ENCODE measurements at places on chromosomes 12 and 14.

DNA sequence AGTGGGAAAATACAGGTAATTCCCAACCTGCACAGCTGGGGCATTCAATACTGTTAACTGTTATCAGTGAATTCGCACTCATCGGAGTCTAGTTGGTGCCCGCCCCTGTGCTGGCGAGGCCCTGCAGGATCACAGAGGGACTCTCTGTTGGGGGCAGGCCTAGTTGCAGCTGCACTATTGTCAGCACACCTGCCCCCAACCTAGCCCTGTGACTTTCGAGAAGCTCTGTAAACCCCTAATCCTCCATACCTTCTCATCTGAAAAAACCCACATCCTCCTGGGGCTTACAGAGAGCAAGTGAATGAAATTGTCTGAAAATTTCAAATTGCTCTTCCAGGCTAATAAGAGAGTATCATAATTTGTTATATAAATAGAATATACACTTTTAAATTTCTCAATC is 132.2 kb upstream of the NUDT4 start:
- DNase-seq = no peak

GRCh38 chr12:123936471-123936870 is 36.2 kb downstream of the CCDC92 start:
- no peak for DNase-seq

GRCh38 chr12:76020281-76020680 is 11.3 kb downstream of the PHLDA1 start:
- no peak for DNase-seq

- DNase-seq = no peak
Measured at GRCh38 chr12:49674318-49674981, 32.8 kb downstream of the FMNL3 start.

- no peak for DNase-seq
Measured at GRCh38 chr14:100302616-100303015, 3.6 kb downstream of the SLC25A29 start.

DNA sequence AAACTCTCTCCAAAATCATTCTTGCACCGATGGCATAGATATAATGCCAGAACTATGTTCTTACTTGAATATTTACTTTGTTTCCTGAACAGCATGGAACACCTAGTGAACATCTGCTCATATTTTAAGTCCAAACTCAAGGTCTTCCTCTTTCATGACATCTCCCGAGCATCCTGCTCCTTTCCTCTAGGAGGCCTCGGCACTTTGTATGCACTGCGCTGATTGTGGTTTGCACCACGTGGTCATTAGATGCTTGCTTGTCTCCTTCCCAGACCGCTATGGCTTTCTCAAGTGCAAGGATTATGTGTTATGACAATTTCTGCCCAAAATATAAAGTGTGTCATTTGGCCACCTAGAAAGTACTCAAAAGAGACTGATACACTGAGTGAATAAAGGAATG is 912.0 kb downstream of the GALC start:
- no peak for DNase-seq

- DNase-seq = no peak
Measured at GRCh38 chr12:32801269-32801980, 45.7 kb upstream of the YARS2 start.

- DNase-seq = no peak
Measured at GRCh38 chr14:68268719-68269118, 449.1 kb downstream of the RAD51B start.

GRCh38 chr12:14410177-14410576 is 44.7 kb downstream of the ATF7IP start:
- DNase-seq = no peak

DNA sequence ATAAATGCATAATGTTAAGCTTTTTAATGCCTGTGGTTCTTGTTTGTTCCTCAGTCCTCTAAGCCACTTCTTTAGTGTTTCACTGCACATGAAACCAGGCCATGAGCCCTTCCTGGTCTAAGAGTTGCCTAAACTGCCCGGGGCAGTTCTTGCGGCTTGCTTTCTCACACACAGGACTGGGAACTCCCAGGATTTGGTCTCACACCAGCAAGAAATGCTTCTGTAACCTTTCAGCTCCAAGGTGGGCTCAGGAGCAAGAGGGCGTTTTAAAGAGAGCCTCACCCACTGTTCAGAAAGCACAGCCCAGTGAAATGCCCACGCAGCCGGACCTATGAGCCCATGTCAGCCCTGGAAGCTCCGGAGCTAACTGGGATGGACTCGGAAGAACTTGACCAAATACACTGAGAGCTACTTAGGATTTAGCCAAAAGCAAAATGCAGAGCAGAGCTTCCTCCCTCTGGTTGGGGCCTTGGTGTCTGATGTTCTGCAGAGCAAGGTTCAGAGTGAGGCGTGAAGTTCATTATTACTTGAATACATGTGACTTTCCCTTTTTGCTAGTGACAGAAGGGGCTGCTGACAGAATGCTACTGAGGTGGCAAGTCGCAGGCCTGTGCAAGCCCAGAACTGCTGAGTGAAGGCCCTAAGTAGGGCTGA is 23.4 kb downstream of the SLC25A29 start:
- peak; percentile 47 for DNase-seq

GRCh38 chr14:74546416-74546815 is 52.9 kb downstream of the ISCA2 start:
- no peak for DNase-seq

DNA sequence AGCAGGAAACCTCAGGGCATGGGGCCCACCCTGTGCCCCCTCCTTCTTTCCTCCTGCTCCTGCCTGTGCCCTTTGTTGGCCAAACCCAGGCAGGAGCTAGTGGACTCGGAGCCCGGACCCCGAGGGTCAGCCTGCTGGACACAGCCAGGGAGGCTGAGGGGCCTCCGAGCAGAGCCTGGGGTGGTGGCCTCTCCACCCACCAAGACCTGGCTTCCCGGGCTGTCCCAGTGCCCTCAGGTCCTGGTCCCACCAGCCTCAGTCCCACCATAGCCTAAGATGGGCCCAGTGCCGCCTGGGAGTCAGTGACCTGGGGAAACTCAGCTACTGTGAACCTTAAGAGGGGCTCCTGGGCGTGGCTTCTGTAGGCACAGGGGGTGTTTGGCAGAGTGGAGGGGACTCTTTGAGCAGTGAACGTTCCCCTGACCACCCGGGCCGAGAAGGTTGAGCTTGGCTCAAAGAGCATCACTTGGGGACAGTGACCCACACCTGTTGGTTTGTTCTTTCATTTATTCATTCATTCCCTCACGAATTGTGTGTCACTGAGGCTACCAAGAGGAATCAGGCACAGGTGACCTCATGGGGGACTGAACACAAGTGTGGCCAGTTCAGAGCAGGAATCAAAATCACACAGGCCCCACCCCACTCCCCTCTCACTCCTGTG is 266.1 kb downstream of the ADGRD1 start:
- DNase-seq = no peak

- no peak for DNase-seq
Measured at GRCh38 chr14:71309756-71310155, 402.5 kb downstream of the PCNX1 start.

DNA sequence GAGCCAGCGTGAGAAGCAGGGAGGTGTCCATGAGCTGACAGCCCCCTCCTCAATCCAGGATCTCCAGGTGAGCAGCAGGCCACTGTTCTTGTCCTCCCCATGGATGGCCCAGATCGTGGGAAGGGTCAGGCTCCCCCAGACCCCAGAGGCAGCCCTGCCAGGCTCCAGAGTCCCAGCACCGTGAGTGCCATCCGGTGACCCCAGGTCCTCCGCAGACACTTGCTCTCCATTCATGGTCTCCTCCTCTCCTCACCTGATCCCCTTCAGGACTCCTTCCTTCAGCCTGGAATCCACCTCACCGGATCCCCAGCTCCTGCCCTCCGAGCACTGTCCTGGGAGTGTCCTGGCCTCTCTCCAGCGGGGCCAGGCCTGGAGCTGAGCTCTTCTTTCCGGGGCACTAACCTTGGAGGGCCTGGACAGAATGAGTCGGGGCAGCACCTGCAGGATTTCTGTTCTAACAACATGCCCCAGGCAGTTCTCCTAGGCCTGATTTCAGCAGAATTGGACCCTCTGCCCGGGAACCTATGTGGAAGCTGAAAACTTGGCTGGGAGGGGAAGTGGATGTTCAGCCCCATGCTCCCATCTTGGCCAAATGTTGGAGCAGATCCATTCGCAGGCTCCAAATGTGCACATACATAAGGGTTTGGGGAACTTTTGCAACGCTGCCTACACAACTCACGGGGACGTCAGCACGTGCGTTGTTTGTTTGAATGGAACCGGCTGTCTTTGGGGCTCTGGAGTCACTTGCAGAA is 341.6 kb upstream of the SFSWAP start:
- DNase-seq = no peak

DNA sequence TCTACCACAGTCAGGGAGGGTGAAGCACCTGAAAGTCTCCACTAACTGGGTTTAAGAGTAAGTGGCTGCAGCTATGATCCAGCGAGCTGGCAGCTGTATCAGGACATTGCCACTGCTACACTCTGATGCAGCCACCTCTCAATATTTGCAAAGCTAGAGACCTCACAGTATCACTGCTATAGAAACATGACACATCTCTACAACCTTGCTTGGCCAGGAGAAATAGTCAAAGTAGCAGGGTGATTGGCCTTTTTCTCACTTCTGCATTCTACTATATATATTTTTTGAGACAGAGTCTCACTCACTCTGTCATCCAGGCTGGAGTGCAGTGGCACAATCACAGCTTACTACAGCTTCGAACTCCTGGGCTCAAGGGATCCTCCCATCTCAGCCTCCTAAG is 9.3 kb upstream of the FMNL3 start:
- DNase-seq = no peak

DNA sequence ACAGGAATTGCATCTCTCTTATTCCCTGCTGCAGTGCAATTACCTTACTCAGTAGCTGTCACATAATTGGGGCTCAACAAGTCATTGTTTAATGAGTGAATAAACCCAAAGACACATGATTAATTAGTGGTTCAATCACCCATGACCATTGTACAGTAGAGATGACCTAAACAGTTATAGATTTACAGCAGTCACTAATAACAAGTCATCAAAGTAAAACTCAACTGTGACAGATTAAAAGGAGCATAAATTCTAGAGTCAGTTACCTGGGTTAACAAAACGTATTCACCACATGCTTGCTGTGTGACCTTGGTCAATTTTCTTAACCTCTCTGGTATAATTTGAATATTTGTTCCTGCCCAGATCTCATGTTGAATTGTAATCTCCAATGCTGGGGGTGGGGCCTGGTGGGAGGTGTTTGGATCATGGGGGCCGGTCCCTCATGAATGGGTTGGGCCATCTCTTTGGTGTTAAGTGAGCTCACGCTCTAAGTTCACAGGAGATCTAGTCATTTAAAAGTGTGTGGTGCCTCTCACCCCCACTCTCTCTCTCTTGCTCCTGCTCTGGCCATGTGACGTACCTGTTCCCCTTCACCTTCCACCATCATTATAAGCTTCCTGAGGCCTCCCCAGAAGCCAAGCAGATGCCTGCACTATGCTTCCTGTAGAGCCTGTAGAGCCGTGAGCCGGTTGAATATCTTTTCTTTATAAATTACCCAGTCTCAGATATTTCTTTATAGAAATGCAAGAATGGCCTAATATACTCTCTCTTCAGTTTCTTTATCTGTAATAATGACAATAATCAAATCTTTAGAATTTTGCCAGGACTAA is 141.9 kb upstream of the PLEKHG7 start:
- no peak for DNase-seq

- no peak for DNase-seq
Measured at GRCh38 chr12:102439426-102440405, 40.6 kb downstream of the IGF1 start.

- DNase-seq = no peak
Measured at GRCh38 chr14:80699861-80700260, 241.7 kb downstream of the CEP128 start.

- DNase-seq = no peak
Measured at GRCh38 chr12:63396135-63396534, 245.1 kb upstream of the AVPR1A start.

- DNase-seq = no peak
Measured at GRCh38 chr12:103442182-103442555, 53.6 kb downstream of the C12orf42 start.

GRCh38 chr12:82517027-82517426 is 158.7 kb downstream of the METTL25 start:
- DNase-seq = no peak

- no peak for DNase-seq
Measured at GRCh38 chr14:65277027-65277426, 135.5 kb upstream of the FUT8 start.

GRCh38 chr12:56574210-56574609 is 52.6 kb downstream of the RBMS2 start:
- no peak for DNase-seq

DNA sequence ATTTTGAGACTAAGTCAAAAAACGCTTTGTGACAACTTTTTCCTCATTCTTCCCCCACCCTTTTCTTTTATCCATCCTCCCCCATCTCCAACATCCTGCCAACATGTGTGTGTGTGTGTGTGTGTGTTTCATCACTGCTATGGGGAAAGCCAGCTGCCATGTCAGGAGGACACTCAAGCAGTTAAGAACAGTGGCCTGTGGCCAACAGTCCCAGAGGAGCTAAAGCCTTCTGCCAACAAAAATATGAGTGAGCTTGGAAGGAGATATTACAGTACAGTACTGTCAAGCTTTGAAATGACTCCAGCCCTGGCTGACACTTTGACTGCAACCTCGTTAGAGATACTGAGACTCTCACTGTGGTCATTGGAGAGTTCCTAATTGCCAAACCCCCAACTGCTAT is 5.0 kb upstream of the CSRP2 start:
- DNase-seq = no peak

DNA sequence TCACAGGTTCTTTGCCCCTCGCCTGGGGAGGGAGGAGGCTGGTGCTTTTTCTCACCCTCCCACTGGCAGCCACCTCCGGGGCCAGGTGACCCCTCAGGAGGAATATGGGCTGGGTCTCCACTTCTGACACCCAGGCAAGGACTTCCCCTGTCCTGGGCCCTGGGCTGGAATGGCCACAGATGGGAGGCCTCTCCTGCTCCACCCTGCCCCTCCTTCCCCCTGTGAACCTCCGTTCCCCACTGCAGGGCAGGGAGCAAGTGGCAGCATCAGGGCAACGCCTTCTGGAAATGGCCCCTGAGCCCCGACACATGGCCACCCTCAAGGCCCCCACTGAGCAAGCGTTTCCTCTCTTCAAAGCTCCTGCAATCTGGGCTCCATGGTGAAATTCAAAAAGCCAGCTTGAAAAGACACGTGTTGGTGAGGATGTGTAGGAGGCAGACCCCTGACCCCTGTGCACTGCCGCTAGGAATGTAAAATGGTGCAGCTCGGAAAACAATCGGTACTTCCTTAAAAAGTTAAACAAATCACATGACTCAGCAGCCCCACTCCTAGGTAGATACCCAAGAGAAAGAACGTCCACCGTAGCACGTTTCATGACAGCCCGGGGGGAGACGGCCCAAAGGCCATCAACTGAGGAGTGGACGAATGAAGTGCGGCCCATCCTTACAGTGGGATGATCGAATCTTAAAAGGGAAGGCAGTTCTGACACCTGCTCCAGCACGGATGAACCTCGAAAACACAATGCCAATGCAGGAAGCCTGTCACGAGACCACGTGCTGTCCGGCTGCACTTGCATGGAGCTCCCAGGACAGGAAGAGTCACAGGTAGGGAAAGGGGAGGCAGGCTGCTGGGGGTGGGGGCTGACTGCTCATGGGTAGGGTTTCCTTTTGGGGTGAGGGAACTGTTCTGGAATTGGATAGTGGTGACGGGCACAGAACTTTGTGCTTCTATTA is 11.5 kb downstream of the XRCC3 start:
- no peak for DNase-seq
